ENCODE measurements at places on chromosomes 6 and 20.

- DNase-seq, result no peak
Measured at GRCh38 chr20:48705240-48706115, 122.3 kb downstream of the PREX1 start.

DNA sequence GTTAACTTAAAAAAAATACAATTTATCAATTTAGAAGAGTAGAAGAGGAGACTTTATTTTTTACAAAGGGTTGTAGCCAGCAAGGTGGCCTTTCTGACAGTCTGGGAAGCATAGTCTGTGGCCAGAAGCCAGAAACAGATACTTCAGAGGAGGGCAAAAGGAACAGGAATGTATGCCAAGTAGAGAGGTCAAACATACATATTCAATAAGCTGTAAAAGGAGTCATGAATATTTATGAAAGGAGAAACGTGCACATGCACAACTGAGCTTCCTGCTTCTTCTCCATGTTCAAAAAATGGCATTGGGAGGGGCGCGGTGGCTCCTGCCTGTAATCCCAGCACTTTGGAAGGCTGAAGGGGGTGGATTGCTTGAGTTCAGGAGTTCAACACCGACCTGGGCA, 43.9 kb upstream of the FAM184A start:
- no peak for DNase-seq

DNA sequence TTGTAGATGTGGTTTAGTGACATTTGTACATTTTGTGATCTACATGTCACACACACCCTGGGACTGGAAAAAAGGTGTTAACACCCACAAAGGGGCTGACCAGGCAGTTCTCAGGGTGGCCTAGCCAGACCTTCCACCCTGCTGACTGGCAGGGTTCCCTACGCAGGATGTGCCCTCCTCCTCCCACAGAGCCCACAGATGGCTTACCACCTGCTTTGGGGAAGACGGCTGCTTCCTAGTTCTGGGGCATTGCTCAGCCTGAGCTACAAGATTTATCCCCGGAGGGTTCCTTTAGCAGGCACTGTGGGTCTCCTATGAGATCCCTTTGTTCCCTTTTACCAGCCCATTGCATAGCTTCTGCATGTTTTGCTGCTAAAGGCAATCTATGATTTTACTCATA, 35.1 kb downstream of the SNAP25 start:
- no peak for DNase-seq

DNA sequence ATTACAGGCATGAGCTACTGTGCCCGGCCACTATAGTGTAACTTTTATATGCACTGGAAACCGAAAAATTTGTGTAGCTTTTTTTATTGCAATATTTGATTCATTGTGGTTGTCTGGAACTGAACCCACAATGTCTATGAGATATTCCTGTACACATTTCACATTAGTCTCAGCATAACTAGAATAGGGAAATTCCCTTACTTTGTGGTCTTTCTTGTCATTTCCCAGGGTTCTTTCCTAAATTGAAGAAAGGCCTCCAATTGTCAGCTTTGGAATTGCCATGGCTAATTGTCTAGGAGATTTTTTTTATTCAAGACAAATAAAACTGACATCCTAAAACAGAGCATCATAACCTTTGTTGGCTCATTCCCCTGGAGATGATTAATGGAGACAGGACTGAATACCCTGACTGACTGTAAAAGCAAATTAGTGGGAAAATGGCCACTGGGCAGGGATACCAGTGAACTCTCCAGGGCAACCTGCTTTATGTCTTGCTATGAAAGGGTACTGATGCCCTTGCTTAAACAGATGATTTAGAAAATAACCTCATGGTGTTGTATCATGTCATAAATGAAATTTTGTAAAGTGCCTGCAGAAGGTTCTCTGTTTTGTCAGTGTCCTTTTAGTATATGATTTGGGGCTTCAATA, 576.9 kb downstream of the RFPL4B start:
- DNase-seq, result no peak

GRCh38 chr6:29791162-29791561, 36.5 kb upstream of the HLA-G start:
- DNase-seq, result no peak

- DNase-seq, result no peak
Measured at GRCh38 chr6:157514659-157515496, 133.9 kb downstream of the ZDHHC14 start.

DNA sequence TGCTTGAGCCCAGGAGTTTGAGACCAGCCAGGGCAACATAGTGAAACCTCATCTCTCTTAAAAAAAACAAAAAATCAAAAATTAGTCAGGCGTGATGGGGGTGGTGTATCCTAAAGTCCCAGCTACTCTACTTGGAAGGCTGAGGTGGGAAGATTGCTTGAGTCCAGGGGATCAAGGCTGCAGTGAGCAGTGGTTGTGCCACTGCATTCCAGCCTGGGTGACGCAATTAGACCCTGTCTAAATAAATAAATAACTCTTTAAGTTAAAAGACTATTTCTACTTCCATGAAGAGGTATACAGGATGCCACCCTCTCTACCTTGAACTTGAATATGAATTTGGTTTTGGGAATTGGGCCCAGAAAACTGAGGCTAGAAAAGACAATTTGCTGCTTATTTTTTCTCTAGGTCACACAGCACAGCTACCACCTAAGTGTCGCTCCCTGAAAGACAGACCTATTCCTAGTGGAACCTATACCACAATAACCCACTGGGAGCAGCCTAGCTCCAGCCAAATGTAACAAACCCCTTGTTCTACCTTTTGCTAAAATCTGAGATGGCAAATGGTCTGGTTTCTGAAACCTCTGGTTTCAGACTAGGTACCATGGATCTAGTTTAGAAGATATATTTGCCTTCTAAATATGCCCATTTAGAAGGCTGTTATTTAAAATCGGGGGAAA, 35.2 kb downstream of the HMGCLL1 start:
- no peak for DNase-seq

DNA sequence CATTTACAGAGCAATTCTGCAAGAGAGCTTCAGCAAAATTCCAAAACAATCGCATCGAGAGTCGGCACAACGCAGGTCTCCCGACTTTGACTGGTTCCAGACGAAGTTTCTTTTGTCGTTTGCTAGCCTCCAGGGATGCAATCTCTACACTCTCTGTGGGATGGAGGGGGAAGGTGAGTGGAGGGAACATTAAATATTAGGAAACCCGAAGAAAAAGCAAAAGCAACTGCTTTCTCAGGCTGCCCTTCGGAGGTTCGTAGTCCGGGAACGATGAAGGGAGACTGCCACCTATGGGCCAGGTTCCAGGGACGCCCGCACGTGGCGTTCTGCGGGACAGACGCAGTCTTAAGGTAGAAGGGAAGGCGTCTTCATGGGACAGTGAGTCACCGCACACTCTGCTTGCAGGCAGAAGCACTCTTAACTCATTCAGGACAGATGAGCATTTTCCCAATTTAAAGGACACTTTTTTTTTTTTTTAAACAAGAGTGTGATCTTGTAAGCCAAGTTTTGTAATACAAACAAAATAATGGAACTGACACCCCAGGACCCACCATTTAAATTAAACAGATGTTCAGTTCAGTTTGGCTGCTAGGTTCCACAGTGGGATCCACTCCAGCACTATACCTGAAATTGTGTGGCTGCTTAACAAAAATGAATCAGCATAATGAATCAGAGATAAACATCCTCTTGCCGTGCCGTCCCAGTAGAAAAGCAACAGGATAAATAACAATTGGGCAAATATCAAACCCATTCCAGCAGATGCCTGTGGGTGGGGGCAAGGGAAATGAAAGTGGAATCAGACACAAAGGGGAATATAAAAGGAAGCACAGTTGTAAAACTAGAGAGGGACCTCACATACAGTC, 65.8 kb upstream of the ARMC2 start:
- peak; percentile 75 for DNase-seq

GRCh38 chr6:52975580-52975979, 19.5 kb downstream of the GSTA4 start:
- DNase-seq, result no peak

DNA sequence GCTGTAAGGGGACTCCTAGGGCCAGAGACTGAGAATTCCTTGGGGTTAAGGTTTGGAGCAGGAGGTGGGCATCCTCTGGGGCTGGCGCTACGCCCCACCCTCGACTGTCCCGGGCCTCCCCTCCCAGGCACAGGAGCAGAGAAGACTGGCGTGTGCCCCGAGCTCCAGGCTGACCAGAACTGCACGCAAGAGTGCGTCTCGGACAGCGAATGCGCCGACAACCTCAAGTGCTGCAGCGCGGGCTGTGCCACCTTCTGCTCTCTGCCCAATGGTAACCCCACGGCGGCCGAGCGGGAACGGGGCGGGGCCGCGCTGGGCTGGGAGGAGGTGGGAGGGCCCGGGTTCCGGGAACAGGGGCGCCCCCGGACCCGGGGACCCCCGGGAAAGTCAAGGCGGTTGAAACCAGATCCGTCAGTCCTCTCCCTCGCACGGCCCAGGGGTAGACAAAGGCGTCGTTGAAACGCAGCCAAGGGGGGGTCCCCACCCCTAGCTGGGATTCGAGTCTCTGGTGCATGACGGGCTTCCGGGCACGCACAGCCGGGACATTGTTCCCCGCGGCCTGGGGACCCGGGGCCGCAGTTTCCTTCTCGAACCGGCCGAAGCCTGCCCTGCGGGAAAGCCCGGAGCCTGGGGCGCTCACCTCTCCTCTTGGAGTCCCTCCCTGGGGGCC, 844 bp downstream of the WFDC2 start:
- DNase-seq, result no peak

DNA sequence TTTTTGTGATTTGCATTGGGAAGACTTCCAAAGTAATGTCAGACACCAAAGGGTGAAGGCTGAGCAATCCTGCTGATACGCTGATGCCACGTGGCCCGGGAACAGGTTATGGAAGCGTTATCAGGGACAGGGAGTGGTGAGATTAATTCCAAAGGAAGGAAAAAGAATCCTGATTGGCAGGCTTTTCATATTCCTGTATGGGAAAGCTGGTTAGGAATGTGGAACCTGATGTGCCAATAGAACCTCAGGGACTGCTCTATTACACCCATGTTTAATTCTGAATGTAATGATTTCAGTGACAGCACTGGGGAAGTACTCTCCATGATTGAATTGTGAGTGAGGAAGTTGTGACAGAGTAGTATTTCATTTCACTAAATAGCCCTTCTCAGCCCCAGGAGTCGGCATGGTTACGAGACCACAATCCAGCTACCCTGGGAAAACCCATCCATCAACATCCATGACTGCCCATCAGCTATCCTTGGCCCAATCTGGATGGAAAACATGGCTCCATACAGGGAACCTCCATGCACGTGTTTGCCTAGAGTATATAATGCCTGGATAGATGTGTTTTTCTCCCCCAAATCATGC, 49.4 kb downstream of the F13A1 start:
- DNase-seq, result no peak

DNA sequence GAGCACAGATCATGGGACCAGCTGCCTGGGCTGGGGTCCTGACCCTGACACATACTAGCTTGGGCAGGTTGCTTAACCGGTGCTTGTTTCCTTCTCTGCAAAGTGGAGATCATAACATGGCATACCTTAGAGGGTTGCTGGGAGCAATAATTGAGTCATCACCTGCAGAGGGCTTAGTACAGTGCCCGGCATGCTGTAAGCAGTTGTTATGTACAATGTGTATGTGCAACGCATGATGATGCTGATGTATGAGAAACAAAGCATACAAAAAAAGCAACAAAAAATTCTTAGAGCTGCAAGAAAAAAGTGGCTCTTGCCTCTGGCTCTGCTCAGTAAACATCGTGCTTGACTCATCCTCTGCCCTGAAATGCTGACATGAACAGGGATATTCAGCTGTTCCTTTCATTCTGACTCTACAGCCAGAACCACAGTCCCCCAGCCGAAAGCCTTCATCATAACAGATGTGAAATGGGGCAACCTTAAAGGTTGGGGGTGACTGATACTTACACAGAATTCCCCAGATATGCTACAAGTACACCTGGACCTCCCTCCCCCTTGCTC, 91.7 kb downstream of the CLIC5 start:
- no peak for DNase-seq

DNA sequence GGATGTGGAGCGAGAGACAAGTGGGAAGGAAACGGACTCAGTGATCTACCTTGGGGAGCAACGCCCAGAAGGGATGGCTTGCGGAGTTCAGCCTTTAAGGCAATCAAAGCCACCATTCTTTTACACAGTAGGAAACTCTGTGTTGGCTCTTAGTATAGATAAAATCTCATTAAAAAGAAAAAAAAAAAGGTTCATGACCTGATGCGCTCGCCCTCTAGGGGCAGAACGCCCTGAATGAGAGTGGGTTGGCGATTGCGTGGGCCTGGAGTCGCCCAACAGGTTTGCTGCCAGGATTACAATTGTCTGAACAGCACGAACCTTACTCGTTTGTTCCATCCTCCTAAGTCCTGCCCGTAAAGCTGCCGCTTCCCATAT, 1.2 kb downstream of the TPD52L1 start:
- DNase-seq, result no peak

GRCh38 chr6:159894991-159895390, 4.2 kb downstream of the MAS1 start:
- DNase-seq, result no peak

GRCh38 chr20:41330343-41330720, 10.3 kb upstream of the LPIN3 start:
- no peak for DNase-seq

DNA sequence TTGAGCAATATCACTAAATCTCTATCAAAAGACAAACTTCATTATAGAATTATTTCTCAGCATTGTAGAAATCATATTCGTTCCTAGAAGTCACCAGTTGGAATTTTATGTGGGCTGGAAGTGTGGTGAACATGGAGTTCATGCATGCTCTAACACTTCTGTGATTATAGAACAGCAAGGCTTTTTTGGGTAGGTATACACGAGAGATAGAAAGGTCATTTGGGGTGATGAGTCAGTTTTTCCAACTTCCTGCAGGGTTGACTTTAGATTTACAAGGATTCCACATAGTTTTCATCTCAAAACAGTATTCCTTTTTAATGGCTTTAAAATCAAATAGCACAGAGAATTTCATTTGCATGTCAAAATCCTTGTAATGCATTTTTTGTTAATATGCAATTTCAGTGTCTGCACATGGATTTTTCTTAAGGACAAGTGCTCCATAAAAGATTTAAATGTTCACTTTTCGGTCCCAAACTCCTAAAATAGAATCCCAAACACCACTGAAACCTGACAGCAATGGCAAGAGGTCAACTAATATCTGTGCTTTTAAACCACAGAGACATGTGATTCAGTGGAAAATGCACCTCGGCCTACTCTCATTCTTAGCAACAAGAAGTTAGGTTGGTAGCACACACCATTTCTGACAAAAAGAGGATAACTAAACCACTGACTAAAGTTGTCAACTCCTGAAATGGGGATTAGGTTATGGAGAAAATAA, 211.0 kb downstream of the MOXD1 start:
- DNase-seq, result no peak

DNA sequence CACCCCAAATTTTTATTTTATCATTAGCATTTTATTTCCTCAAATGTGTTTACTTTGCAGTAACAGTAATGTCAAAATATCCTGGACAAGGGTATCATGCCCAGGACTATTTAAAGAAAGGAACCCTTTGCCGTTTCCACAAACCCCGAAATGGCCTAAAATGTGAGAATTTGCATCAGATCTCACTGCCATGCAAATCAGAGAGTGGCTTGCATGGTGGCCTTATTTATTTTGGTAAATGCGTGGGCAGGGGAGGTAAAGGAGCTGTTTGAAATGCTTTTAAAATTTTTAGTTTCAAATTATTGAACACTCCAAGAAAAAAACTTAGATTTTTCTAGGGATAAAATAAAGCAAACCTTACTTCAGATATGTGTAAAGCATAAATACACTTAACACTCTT, 43.8 kb downstream of the ADAT2 start:
- DNase-seq, result no peak
